ENCODE measurements at places on chromosomes 16 and 17. TPM values are rescaled to one million over a fixed set of nuclear protein-coding genes. Genes with fewer than 3 reads are reported as not detected.

DNA sequence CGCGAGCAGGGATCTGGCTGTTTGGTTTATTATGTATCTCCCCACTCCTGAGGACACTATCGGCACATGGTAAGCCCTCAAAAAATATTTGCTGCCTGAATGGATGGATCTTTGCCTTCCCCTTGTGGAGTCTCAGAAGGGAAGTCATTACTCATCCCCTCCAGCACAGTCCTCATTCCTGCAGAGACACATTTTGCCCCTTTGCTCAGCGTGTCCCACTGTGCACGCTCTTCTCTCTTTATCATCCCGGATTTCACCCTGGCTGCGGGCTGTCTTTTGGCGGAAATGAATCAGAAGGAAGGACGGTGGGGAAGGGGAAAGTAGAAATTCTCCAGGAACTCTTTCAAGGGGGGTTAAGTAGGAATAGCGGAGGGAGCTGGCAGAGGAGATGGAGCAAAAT is 125.2 kb upstream of the CDC42EP4 start:
- DNase-seq, result no peak

The FN3K gene
- total RNA-seq, result 78.3 TPM

The CD68 gene
- 40.4 TPM for total RNA-seq

The CDK3 gene
- 2.2 TPM for total RNA-seq

DNA sequence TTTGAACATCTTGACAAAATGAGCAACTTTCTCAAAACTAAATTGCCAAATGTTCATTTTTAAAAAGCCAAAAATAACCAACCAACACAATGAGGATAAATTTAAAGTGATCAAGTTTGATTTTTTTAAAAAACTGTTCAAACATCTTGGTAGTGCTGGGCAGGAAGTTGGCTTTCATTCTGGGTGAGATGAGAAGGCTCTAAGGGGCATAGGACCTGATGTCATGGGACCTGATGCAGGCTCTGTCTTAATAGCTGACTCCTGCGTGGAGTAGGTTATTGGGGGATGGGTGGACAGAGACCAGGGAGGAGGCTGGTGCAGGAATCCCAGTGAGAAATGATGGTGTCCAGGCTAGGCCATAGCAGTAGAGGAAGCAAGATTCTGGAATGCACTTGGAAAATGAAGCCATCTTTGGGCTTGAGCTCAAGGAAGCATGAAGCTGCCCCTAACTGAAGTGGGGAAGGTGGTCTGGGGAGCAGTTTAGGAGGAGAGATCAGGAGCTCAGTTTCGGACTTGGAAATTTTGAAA is 20.4 kb downstream of the NLRC5 start:
- DNase-seq, result no peak

The KRT32 gene
- not detected for total RNA-seq

GRCh38 chr17:20074489-20074888 is 65.3 kb downstream of the SPECC1 start:
- no peak for DNase-seq

GRCh38 chr17:59492091-59492451 is 73.3 kb upstream of the DHX40 start:
- DNase-seq, result no peak

The MARCHF10 gene
- total RNA-seq, result not detected

Measured in Right ventricle myocardium inferior (tissue), 1 donor.